Stimulated activated CD8-positive, alpha-beta memory T cell treated with anti-CD3 and anti-CD28 coated beads, Interleukin-15, amount 100 ng/mL, for 24 hours (primary cell): ENCODE measurements at places on chromosomes 7 and 10.
A peak's percentile ranks its signal among the peaks of the same experiment; 100 is the strongest.

DNA sequence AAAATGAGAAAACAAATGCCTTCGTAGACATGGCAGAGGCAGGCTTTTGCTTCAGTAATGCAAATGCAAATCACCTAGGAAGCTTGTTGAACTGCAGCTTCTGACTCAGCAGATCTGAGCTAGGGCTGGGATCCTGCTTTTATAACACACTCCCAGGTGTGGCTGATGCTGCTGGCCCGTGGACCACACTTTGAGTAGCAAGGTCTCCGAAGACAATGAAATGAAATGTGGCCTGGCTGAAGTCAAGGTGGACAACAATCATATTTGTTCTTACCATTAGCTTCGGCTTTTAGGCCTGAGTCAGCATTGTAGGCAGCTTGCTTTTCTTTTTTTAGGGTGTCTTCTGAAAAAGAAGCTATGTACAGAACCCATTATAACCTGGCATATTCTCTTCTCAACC lies 26.3 kb downstream of the COL17A1 start:
- no peak for DNase-seq

DNA sequence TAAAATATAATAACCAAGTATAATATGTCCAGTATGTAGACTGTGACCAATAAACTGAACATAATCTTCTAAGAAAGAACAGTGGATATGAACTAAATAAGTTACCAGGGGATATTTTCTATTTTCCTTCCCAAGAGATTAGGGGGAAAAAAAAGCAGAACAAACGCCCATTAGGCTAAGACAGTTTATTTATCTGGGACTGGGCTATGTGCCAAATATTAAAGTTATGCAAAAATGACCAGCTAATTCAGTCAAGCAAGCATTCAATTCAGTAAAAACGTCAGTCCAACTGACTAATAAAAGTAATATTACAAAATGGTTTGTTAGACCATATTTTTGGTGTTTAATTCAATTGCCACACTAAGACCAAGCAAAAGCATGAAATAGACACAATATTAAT lies 122.2 kb downstream of the TSPAN12 start:
- no peak for DNase-seq

GRCh38 chr10:70381471-70382421 lies 679 bp downstream of the LRRC20 start:
- peak; percentile 13 for DNase-seq

- DNase-seq = no peak
Observed at GRCh38 chr10:78543749-78544362, 510.2 kb downstream of the RPS24 start.

DNA sequence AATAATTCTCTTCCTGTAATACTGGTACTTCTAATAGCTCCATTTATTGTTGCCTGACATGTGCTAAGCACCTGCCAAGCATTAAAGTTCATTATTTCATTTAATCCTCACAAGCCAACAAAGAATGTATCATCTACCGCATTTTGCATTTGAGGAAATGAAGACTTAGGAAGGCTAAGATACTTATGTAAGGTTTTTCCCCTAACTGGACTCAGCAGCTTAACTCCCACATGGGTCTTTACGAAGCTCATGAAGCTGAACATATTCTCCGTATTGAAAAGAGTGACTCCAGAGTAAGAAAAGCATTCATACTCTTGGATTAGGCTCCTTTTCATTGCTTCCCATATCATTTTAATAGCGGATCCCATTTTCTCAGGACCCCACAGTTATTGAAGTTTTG lies 155.7 kb upstream of the TMEM72 start:
- DNase-seq = no peak

GRCh38 chr7:157467496-157468212 lies 130.8 kb downstream of the DNAJB6 start:
- DNase-seq = no peak

- no peak for DNase-seq
Observed at GRCh38 chr10:114385557-114385956, 18.7 kb downstream of the AFAP1L2 start.

- DNase-seq = no peak
Observed at GRCh38 chr10:287814-288213, 152.6 kb downstream of the ZMYND11 start.

GRCh38 chr7:2109936-2110609 lies 122.7 kb downstream of the MAD1L1 start:
- DNase-seq = no peak

DNA sequence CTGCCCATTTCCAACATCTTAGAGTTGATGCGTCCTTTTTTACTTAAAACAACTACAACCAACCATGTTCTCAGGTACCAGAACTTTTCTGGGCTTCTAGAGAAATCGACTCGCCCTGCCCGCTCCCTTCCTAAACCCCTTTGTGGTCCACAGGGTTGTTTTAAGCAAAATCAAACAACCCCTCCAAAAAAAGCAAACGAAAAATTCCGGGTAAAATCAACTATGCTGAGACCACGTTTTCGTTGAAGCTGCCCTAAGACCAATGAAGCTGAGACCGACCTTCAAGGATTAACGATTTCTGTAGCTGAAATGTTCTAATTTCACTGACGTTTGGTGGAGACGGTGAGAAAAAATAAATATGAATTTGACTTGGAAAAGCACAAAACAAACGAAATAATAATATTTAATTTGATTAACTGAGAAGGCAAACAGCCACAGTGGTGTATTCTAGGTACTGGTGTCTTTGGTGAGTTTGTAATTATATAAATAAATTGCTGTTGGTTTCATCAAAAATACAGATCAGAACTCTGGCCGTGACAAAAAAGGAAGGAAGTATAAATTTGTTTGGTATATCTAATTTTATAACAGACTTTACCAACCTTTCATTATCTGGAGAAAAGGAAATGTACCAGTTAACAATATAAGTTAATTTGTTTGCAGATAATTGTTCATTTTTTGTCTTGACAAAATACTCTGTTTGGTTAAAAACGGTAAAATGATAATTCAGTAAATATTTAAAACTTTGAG lies 4.7 kb upstream of the IGF2BP3 start:
- DNase-seq = no peak

DNA sequence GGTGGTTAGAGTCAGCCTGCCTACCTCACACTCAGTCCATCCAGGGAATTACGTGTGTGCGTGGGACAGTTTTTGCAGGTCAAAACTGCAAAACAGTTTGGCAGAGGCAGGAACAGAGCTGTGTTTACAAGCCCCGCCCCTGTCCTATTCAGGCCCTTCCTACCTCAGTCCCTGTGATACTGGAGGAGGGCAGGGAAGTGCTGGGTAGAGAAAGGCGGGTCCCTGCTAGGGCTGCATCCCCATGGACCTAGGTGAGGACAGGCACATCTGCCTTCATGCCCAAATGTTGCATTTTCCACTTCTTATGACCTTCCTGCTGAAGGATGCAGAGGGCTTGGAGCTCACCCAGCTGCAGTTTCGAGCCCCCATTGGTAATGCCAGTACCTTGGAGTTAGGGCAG lies 25.1 kb downstream of the SBDS start:
- no peak for DNase-seq

GRCh38 chr7:139004321-139005090 lies 23.3 kb upstream of the KIAA1549 start:
- no peak for DNase-seq

DNA sequence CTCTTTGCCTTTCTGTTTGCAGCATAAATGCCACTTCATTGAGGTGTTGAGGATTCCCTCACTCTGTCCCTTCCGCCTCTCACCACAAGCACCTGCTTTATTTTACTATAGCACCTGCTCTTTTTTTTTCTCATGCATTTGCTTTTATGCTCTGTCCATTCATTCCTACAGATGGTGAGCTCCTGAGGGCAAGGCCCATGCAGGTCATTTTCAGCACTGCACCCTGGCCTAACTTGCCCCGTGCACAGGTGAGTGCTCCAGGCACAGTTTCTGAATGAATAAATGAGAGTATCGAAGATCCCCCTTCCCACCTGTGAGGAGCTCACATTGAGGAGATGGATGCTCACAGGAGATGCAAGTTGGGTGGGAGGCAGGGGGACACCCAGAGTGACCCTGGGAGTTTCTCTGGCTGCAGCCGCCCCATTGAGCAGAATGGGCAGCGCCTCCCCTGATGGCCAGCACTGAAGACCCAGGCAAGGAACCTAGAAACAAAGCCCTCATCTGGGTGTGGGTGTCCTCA lies 1.2 kb upstream of the AKR1E2 start:
- DNase-seq = no peak

GRCh38 chr10:59872892-59873463 lies 33.4 kb downstream of the CCDC6 start:
- no peak for DNase-seq

DNA sequence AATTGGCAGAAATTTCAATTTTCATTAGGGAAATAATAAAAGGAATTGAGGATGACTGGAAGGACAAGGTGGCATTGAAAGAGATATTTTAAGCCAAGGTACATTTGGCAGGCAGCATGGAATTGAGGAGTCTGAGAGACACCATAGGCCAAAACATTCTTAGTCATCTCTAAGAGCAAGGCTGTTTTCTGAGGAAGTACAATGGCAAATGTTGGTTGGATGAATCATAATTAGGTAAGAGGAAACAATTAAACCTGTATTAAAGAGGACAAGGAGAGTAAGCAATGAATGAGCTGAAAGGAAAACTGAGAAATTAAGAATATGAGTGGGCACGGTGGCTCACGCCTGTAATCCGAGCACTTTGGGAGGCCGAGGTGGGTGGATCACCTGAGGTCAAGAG lies 86.3 kb downstream of the MRPL32 start:
- no peak for DNase-seq

- DNase-seq = no peak
Observed at GRCh38 chr7:132516042-132516840, 60.0 kb downstream of the PLXNA4 start.

DNA sequence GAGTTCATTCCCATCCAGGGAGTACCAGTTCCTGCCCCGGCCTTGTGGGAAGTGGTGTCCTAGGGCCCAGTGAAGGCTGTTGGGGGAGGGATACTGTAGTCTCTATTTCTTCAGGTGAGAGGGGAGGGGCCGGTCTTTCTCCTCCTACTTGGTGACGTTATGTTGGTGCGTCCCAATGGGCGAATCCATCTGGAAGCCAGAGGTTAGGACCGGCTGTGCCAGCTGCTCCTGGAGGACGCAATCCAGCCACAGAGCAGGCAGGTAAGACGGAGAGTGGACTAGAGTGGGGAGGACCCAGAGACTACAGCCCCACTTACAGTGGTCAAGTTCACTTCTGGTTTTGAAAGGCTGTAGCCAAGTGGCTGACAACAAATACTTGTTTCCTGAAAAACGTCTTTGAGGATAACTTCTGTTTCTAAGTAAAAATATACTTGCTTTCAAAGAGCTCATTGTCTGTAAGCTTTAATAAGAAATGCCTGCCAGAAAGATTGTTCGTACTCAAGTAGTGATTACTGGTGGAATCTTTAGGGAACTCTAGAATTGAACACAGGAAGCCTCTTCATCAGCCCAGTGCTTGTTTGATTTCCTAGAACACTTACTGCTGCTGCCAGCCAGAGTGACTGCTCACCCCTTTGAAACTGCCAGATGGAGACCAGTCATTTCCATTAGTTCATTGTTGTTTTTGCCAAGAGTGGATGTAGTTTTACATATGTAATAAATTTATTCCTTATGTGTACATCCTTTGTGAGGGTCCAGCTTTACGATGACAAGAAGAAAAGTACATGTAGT lies 25.4 kb downstream of the RBM33 start:
- DNase-seq = no peak

DNA sequence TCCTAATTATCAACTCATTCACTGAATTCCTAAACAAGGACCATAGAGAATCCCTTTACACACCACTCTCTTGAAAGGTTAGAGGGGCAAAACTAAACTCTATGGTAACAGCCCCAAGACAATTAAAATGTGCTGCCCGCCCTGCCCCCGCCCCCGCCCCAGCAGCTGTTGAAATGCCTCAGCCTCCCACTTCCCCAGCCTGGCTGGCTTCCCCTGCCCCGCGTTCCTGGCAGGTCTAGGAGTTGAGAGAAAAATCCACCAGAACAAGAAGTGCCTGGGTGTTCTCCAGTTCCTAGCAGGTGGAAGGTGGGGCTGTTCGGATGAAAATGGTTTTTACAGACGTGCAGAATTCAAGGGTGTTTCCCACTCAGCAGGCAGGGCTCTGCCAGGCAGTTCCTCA lies 109.5 kb upstream of the ZEB1 start:
- DNase-seq = no peak

DNA sequence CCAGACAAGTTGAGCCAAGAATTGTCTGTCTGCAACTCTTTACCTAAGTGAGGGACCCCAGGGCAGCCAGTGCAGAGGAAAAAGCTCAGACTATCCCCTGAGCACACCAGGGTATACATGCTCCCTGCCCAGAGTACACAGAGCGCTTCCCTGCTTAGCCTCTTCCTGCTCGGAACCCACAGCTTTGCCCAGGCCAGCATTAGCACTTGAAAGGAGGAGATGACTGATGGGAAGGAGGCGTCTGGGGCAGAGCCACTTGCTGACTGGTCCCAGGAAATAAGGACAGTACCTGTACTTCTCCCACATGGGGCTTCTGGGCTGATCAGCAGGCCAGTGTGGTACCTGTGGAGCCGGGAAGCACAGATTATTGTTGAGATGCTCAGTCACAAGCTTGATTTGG lies 48.4 kb upstream of the TRIM8 start:
- no peak for DNase-seq

GRCh38 chr10:72524489-72524888 lies 101.4 kb downstream of the MICU1 start:
- no peak for DNase-seq

GRCh38 chr10:91540733-91541132 lies 92.1 kb downstream of the PPP1R3C start:
- no peak for DNase-seq

DNA sequence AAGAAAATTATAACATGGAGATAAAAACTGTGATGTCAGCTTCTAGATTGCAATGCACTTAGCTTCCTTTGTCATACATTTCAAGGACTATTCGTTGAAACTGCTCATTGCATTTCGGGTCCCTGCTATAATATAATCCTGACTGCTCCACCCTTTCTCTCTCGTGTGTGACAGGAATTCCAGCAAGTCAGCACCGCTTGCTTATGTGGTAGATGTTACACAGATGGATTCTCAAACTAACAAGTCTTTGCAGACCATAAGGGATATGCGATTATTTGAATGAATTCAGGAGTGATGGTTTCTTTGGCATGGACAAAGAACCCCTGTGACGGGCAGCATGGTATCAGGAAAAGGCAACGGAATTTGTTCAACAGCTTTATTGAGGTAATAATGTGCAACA lies 184.0 kb downstream of the GRID1 start:
- DNase-seq = no peak

- no peak for DNase-seq
Observed at GRCh38 chr7:151940048-151940811, 16.0 kb upstream of the GALNTL5 start.

DNA sequence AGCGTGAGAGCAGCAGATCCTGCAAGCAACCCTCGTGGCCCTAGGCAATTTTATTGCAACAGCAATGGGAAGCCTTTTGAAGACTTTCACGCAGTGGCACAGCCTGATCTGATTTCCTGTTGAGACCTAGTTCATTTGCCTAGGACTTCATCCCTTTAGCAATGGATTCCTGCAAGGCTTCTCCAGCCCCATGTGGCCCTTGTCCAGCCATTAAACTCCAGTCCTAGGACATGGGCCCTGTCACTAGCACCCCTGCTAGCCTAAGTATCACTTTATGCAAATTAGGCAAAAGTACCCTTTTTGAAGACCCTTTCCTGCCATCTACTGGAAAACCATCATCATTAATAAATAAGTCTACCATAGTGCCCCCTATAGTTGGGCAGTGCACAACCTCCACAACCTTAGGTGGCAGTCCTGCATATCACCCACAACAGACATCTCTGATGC lies 379.4 kb downstream of the GALNT17 start:
- DNase-seq = no peak

GRCh38 chr10:100184840-100185239 lies 989 bp downstream of the ERLIN1 start:
- no peak for DNase-seq
